ENCODE measurements at places on chromosomes 4 and X.

DNA sequence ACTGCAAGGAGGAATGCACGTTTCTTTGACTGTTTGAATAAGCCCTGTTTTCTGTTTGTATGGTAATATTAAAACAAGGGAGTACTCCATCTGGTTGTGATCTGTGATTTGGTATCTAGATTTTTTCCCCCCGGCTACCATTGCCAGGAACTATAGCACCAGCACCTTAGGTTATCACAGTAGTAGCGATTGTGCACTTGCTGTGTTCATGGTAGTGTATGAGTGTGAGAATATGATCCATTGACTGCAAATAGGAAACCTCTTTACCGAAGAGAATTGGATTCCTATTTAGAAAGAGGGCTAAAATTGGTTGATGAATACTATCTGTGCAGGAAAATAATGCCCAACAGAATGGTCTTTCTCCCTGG is 69.9 kb downstream of the LARP7 start:
- no peak for DNase-seq

GRCh38 chr4:8328456-8328855 is 58.9 kb downstream of the HTRA3 start:
- DNase-seq, result no peak

- DNase-seq, result no peak
Observed at GRCh38 chr4:73843369-73843768, 6.9 kb downstream of the CXCL6 start.

DNA sequence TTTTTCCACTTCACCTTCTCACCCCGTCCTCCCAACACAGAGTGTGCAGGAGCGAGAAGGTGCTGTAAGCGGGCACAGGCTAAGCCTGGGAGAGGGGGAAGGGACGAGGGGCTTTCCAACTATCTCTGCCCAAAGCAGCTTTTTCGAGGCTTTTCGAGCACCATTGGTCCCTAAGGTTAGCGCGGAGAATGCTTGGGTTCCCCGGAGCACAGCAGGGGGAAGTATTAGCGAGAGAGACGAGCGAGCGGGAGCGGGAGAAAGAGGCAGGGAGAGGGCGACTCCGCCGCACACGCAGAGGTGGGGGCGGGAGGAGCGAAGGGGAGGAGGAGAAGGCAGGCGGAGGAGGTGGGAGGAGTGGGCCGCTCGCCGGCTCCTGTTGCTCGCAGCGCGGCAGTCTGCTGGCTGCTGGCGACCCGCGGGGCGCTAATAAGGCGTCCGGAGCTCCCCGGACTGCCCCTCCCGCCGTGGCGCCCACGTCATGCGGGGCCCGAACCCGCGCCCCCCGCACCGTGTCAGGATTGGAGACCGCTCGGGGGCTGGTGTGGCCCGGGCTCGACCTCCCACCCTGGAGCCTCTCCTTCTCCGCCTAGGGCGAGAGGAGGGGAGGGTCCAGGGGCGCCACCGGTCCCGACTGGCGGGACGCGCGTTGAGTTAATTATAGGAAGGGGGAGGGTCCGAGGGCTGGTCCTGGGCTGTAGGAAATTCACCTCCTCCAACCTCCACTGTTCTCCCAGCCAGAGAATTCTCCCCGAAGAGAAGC is at the start of gene ADAMTS3:
Gene ADAMTS3, minus strand, starts transcription at position 263 of the 760 bp plus-strand sequence. CDS start 459 bp downstream, outside the sequence.
- no peak for DNase-seq

- no peak for DNase-seq
Observed at GRCh38 chr4:76498550-76498949, 63.5 kb downstream of the SHROOM3 start.

DNA sequence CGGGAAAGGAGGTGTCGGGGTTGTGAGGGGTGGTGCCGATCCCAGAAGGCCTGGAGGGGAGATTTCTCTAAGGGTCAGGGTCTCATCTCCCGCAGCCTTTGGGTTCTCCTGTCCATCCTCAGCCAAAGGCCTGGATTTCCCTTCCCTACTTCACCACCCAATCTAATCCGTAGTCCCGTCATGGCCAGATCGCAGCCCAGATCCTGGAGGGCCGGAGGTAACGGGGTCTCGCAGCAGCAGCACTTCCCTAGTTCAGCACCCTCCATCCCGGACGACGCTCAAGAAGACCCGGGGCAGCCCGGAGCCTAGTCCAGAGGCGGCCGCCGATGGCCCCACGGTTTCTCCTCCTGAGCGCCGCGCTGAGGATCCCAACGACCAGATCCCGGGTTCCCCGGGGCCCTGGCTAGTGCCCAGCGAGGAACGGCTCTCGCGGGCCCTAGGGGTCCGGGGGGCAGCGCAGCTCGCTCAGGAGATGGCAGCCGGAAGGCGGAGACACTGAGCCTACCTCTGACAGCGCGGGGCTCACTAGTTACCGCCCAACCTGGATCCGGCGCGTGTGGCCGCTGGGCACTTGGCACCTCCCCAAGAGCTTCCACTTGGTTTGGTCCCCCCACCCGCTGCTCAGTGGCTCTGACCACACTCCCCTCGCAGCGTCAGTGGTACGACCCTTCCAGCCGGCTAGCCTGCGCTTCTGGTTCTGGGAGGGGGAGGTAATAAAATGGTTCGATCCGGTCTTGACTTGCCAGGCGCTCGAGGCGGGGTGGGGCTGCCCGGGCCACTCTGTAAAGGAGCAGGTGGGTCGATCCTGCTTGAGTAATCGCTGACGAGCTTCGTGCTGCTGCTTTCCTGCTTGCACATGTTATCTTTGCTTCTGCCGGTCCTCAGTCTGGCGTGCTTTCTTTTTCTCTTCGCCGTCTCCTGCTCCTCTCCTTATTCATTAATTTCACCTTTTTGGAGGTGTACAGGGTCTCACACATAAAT is 3.6 kb downstream of the MAGIX start:
- peak; percentile 85 for DNase-seq

GRCh38 chr4:6198278-6198677 is 2.1 kb downstream of the JAKMIP1 start:
- DNase-seq, result peak; percentile 46

- no peak for DNase-seq
Observed at GRCh38 chr4:86220121-86220520, 139.7 kb downstream of the MAPK10 start.

GRCh38 chr4:140675599-140676231 is 80.5 kb downstream of the TBC1D9 start:
- no peak for DNase-seq

DNA sequence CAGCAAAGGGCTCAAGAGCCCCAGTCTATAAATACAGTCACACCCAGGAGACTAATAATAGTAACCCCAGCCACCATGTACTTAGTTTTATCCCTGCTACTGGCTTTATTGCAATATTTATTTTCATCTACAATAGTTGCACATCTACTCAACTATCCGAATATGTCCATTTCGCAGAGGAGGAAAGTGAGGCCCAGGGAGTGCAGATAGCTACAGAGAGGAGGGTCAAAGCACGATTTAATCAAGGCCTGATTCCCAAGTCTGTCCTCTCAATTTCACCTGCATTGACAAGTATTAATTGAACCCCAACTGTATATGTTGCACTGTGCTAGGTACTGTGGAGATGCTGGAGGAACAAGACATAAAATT is 4.0 kb upstream of the PLP2 start:
- no peak for DNase-seq

DNA sequence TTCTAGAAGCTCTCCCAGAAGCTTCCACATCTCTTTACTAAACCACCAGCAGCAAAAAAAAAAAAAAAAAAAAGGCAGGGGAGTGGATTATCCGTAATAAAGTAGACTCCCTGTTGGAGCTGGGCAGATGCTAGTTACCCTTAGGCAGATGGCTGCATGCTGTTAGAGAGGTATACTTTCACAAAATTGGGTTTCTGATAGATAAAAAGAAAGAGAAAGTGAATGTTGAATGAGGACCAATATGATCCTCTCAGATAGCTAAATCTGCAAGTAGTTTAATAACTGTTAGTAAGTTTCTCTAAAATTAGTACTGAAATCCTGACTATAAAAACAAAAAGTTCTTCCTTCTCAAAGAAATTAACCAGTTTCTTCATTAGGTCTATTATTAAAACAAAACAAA is 195.4 kb downstream of the ANAPC10 start:
- DNase-seq, result no peak

GRCh38 chrX:39749135-39749534 is 348.6 kb downstream of the BCOR start:
- DNase-seq, result no peak

- DNase-seq, result no peak
Observed at GRCh38 chr4:20085156-20085555, 166.5 kb upstream of the SLIT2 start.

DNA sequence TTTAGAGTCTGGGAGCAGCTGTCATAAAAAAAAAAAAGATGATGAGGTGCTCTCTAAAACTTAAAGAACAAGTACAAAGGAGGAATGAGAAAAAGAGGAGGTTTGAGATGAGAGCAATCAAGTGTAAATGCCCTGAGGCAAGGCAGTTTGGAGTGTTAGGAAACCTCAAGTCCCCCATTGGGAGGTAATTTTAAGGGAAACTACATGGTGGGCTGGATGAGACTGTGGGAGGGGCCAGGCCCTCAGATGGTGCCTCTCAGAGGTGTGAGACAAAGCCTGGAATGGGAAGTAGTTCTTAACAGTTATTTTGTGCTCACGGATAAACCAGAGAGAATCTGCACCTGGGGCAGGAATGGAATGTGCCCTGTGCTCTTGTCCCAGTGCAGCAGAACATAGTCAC is 1.9 kb upstream of the MAGEB3 start:
- no peak for DNase-seq

- DNase-seq, result no peak
Observed at GRCh38 chr4:89213382-89213701, 94.3 kb downstream of the GPRIN3 start.

DNA sequence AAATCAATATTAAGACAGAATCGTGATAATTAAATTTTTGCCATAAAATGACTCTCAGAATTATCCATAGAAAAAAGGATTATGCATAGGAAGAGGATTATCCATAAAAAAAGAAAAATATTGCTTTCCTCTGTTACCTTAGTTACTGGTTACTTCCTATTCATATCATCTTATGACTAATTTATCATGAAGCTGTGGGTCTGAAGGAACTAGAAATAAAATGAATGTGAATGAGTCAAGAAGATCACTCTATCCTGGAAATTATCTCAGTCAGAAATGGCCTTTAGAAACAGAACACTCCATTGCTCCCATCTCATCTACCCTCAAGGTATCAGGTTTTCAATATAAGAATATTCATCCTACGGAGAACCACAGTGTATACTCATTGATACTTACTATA is 19.4 kb downstream of the RPS6KA6 start:
- DNase-seq, result no peak

GRCh38 chrX:110180176-110180927 is 137.5 kb downstream of the AMMECR1 start:
- no peak for DNase-seq

DNA sequence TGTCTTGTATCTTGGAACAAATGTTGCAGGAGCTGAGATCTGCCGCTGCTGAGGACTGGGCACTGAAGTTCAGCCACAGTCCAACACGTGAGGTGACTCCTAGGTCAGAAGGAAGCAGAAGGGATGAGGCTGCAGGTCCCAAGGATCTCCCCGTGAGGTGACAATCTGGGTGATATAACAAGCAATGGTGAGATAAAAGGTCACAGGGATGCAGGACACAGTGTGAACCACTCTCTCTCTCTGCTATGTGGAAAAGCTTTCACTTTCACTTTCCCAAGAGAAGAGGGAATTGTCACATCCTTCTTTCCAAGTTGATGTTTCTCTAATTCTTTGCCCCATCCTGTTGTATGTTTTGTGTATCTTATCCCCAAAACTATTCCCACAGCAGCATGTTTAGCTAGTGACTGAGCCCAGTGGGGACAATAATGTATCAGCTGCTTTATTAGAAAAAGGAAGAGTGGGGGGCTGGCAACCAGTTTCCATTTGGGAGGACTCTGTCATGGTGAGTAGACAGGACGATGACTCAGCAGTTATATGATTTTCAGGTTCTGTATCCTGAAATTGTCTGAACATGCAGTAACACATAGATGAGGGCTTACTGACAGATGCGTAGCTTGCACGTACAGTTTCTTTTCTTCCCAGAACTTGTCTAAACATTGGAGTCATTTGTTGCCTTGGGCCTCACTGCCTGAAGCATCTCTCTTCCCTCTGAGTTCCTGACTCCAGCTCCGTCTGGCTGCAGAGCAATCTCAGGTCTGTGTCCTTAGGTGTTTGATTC is 1415.8 kb upstream of the TENM3 start:
- DNase-seq, result no peak

GRCh38 chrX:70176938-70177533 is at the start of gene DGAT2L6:
DGAT2L6 (plus strand) TSS chrX:70177483; CDS start chrX:70177583, 100 bp downstream.
- no peak for DNase-seq

DNA sequence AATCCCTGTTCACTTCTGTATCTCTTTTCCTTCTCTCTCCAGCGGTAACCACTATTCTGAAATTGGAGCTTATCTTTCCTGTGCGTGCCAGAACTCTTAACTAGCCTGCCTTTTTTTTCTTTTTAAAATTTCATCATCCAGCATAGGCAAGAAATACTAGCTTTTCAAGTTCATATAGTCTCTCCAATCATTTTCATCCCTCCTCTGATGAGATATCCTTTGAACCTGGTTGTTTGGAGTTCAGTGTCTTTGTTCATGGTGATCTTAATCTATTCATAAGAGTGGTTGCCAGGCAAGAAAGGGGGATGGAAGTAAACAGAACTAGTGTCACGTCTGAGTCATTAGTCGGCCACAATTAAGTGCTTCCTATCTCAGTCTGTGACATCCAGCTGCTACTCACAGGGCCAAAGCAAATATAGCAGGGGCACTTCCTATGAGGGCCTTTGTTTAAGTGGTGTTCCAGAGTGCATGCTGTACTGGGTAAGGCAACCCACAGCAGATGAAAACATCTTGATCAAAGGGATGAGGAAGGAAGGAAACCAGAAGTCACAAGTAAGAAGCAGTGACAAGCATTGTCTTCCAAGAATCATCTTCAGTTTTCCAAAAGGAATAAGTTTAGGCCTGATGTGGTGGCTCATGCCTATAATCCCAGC is 56.4 kb upstream of the XIAP start:
- DNase-seq, result peak; percentile 58

DNA sequence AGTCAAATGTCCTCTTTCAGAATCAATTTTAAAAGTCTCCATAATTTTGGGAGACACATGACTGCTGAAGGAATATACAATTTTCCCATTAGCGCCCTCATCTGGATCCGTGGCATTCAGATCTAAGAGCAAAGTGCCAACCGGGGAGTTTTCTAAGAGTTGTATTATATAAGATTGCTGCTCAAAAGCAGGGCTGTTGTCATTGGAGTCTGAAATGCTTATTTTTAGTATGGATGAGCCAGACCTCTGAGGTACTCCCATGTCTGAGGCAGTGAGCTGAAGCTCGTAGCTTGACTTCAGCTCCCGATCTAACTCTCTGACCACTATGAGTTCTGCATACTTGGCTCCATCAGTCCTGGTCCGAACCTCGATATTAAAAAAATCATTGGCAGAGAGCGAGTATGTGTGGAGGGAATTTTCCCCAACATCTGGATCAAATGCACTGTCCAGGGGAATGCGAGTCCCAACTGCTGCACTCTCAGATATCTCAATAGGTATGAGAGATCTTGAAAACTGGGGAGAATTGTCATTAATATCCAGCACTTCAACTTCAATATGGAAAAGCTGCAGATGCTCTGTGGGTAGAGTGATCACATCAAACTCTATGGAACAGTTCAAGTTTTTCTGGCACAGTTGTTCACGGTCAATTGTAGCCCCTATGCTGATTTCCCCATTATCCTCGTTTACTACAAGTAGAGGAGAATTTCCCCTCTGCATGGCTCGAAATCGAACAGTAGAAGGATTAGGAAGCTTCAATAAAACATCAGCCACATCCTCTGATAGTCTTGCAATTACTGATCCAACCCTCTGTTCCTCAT is 917 bp downstream of the PCDH18 start:
- no peak for DNase-seq
